ENCODE measurements at places on chromosomes 11 and 22.
A peak's percentile ranks its signal among the peaks of the same experiment; 100 is the strongest.

- no peak for DNase-seq
Observed at GRCh38 chr11:78344676-78345075, 72.9 kb downstream of the GAB2 start.

DNA sequence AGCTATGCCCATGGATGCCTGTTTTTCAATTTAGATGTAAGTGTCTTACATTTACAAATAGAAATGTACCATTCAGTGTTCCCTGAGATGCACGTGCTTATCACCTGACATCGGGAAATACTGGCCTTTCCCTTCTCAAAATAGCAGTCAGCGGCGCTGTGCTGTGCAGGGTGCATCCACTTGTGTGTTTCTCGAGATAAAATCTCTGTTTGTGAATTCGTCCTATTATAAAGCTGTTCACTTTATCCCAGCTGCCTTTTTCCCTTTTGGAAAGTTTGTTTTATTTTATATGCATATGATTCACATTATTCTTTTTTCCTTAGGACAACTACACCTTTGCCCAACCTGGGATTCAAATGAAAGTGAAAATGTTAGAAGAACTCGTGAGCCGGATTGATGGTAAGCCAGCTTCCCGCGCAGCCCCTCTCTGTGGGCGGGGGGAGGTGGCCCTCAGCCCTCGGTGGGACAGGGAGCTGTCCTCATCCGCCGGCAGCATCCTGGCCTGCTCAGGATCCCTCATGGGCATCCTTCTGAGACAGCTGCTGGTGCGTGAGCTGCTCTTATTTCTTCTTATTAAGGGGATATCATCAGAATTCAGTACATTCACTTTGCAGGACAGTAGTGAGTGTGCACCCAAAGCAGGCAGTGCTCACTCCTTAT lies 235.0 kb downstream of the TBC1D22A start:
- DNase-seq: no peak

GRCh38 chr11:9639099-9639498 lies 24.8 kb upstream of the SWAP70 start:
- DNase-seq: no peak

DNA sequence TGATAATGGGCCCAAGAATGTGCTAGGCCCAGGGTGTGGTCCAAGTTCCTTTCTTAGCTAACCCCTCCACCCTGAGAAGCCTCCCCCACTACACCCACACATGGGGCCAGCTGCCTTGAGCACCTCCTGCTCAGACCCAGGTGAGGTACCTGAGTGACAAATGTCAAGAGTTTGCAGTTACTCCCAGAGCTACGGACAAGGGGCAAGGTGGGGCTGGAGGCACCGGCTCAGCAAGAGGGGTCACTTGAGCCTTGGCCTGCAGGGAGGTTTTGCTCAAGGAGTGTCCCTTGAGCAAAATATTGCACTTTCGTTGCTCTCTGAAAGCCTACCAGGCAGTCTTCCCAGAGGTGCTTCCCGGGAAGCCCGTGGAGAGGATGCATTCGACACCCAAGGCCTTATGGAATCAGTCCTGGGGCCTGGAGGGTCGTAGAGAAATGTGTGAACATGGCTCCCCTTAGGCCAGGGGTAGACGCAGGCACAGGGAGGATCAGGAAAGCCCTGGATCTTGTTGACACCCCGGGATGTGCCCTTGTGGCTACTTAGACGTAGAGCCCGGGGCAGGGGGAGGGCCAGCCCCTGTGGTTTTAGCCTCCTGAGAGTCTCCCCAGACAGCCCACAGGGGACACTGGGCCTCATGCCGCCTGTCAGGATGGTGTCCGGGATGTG lies 114.2 kb downstream of the KCNQ1 start:
- no peak for DNase-seq

DNA sequence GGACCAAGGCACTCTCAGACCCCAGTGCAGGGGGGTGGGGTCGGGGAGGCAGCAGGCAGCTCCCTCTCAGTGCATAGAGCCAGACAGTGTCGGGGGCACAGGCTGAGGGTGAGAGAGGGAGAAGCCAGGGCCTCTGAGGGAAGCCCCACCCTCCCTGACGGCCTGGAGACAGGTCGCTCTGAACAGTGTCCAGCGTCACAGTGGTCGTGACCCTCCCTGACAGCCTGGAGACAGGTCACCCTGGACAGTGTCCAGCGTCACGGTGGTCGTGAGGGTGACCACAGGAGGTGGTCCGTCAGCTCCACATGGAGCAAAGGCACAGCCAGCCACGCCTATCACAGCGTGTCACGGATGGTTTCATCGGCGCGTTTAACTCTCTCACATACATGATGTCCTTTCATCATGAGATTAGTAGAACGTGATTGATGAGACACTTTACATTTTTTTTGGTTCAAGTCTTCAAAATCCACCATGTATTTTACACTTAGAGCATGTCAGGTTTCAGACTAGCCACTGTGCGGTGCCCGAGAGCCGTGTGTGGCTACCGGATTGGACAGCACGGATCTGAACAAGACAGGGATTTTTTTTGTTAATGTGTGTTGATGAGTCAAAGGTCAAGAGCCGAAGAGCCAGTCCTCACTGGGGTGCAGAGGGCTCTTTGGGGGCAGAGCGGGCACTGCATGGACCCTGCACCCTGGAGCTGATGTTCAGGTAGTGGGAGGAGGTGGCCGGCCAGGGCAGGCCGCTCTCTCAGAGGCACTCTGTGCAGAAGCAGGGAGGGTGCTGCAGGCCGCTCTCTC lies 23.9 kb upstream of the PANX2 start:
- DNase-seq: peak; percentile 40

- DNase-seq: no peak
Observed at GRCh38 chr11:44445500-44446365, 119.7 kb upstream of the CD82 start.

- DNase-seq: no peak
Observed at GRCh38 chr22:17726928-17727897, 47.1 kb downstream of the BID start.

DNA sequence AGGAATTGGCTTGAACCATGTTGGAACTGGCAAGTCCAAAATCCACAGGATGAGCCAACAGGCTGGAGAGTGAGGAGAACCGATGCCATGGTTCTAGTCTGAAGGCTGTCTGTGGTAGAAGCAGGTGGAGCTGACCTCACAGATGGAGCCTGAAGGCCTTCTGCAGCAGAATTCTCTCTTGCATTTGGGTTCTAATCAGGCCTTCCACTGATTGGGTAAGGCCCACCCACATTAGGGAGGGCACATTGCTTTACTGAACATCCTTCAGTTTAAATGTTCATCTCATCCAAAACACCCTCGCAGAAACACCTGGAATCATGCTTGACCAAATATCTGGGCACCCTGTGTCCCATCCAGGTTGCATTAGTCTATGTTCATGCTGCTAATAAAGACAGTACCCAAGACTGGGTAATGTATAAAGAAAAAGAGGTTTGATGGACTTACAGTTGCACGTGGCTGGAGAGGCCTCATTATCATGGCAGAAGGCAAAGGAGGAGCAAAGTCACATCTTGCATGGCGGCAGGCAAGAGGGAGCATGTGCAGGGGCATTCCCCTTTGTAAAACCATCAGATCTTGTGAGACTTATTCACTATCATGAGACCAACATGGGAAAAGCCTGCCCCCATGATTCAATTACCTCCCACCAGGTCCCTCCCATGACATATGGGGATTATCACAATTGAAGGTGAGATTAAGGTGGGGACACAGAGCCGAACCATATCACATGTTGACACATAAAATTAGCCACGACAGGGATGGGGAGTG lies 15.9 kb downstream of the SMIM38 start:
- DNase-seq: no peak

DNA sequence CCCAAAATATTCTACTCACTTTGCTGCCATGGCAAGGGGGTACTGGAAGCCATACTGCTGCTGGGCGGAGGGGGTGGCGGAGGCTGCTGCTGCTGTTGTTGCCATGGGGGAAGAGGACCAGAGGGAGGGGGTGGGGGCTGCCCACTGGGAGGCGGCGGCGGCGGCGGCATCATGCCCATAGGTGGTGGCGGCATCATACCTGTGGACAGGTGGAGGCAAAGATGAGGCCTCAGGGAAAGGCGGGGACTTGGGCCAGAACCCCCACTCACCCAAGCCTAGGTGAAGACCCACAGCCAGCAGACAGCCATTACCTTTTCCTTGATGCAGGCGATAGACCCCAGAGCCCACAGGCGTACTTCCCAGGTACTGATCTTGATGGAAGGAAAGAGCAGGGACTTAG lies 7.1 kb upstream of the PYGM start:
- DNase-seq: no peak

- no peak for DNase-seq
Observed at GRCh38 chr11:100545970-100546369, 141.1 kb upstream of the ARHGAP42 start.

DNA sequence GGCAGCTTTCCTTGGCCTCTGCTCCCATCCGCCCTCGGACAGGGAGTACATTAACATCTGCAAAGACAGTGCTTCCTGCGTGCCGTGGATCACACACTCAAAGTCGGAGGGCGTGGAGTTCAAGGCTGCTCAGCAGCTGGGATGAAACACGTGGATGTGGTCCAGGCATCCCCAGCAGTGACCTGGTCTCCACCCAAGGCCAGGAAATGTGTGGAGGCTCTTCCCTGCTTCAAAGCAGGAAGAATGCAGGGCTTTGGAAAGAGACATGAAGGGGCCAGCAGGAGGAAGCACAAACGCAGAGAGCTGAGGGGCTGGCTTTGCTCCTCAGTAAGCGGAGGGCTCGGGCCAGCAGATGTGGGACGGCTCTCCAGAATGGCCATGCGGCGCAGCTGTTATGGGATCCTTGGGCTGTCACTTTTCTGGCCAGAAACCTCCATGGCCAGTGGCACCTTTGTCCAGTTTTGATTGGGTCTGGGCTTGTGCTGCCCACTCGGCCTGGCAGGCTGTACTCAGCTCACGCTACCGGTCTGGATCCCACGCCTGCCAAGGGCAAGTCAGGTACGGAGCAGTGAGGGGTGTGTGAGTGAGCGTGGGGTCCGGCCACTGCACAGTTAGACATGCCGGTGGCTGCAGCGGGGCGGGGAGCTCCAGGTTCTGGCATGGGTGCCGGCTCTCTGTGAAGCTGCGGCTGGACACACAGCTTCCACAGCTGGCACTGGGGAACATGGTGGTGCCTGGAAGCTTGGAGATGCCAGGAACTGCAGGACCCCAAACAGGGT lies 438.0 kb downstream of the TBC1D22A start:
- no peak for DNase-seq

DNA sequence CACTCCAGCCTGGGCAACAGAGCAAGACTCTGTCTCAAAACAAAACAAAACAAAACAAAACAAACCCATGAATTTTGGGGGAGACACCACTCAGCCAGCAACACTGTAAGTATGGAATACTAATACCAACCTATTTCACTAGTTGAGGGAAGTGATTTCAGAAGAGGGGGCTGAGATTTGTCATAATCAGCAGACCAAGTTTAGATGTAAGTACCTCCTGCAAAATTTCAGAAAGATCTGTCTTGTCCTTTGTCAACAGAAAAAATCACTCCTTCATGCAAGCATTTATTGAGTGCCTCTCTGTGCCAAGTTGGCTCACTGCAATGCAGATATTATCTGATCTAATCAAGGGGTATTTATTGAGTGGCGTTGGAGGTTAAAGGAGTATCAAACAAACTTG lies 23.4 kb upstream of the ADA2 start:
- DNase-seq: no peak

DNA sequence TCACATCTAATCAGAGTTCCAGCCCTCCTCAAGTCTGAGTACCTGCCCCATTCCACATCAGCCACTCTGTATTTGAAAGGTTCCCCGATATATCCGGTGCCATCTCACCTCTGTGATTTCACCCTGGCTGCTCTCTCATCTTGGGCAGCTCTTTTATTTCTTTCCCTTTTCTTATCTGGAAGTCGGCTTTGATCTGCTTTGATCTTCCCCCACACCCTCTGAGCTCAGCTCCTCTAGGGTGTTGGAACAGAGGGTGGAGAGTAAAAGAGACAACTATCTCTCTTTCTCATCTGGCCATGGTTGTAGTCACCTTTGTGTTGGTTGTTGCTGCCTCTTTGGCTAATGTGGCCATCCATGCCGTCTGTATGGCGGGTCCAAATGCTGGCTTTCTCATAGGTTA lies 108.3 kb downstream of the ENTHD1 start:
- DNase-seq: no peak

- DNase-seq: no peak
Observed at GRCh38 chr22:29144786-29145160, 60.9 kb upstream of the EMID1 start.

DNA sequence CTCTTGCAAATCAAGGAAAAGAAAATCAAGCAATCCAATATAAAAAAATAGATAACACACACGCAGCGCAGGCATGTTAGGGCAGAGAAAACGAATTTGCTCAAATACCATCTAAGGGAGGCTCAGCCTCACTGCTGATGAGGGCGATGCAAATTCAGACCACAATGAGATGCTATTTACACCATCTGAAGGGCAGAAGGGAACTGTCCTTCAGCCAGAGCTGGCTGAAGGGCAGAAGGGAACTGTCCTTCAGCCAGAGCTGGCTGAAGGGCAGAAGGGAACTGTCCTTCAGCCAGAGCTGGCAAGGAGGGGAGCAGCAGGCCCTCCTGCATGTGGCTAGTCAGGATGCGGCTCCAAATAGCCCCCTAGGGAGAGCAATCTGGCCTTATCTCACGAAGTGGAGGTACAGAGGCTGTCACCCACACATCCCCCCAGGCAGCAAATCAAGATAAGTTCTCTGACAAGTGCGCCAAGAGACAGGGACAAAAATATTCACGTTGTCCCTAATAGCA lies 7.6 kb upstream of the SLC39A13 start:
- DNase-seq: no peak

GRCh38 chr22:23749841-23750301 lies 1.0 kb downstream of the ZNF70 start:
- no peak for DNase-seq

GRCh38 chr11:64537876-64538275 lies 53.1 kb upstream of the SLC22A12 start:
- no peak for DNase-seq

GRCh38 chr11:65417702-65418430 lies 4.7 kb upstream of the NEAT1 start:
- no peak for DNase-seq

DNA sequence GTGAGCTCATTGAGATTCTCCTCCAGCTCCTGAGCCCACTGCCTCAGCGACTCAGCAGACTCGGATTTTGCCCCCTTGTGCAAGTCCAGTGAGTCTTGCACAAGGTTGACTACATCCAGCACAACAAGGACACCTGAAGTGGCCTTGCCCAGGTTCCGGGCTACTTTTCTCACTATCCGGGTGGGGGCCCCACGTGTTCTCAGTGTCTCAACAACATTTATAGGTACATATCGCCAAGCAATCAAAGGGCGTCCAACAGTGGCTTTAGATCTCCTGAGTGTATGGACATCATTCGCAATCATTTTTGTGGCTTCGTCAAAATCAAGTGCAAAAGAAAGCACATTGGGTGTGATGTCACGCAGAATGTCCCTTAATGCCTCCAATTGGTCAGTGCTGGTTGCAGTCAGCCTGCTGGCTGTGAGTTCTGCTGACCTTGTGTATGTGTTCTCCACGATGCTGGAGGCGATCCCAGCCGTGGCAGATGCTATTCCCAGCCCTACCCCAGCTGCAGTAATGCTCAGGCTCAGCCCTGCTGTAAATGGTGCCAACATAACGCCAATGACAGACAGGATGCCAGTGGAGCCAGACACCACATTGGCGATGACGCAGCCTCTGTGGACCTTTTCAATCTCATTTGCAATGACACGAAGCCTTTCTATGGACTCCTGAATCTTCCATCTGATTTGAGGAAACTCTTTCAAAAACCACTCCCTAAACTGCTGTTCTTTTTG lies 10.3 kb downstream of the APOL4 start:
- peak; percentile 57 for DNase-seq

- no peak for DNase-seq
Observed at GRCh38 chr11:60348116-60348515, 21.1 kb downstream of the MS4A6E start.

- no peak for DNase-seq
Observed at GRCh38 chr11:72828692-72829101, 14.5 kb downstream of the ATG16L2 start.

Measured in C1 segment of cervical spinal cord (tissue), 14 donors.